ENCODE measurements at places on chromosomes 2 and 18.

- DNase-seq, result no peak
Measured at GRCh38 chr2:142165790-142166189, 35.0 kb upstream of the LRP1B start.

DNA sequence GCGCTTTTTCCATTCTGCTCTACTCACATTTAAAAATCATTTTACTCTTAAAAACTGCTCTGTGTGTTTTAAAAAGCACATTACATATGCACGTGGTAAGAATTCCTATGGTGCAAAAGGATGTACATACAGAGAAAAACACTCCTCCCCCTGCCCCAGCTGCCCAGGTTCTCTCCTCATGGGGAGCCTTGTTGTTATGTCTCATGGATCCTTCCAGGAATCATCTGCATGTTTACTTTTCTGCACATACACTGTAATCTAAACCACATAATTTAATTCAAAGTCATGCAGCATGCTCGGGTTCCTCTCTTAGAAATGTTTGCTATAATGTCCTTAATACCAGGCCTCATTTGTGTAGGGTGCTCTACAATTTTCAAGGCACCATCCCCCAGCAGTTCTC lies 243.3 kb downstream of the LOXHD1 start:
- no peak for DNase-seq

DNA sequence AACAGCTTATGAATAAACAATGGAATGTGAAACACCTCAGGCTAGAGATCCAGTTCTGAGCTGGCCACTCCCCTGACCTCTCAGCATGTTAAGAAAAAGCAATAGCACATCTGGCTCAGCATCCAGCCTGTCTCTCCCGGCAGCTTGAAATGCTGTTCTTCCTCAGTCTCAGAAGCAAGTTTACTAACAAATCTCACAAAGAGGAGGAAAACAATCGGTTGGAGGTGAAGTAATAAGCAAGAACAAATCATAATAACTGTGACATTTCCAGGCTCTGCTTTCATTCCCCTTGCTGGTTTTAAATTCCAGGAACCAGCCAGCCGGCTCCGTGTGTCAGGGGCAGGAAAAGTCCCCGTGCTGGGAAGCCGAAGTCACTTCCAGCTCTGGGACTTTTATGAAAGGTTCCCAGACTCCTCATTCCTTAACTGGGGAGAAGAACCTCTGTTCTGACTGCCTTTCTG lies 133.9 kb upstream of the ARL4C start:
- no peak for DNase-seq

DNA sequence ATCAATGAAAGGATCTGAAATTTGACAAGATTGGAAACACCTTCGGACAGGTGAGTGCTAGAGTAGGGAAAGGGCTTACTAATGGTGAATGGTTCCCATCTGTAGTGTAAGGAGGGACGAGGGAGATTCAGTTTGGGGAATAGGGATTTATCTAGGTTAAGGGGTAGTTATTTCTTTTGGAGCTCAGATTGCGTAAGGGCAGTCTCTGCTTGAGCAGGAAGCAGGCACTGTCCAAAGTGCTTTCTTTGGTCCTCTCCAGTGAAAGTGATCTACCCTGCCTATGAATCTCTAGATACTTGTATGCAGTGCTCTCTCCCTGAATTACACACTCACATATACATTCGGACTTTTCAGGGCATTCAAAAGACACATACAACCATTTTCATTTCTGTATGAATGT lies 272.9 kb upstream of the FIGN start:
- DNase-seq, result no peak

DNA sequence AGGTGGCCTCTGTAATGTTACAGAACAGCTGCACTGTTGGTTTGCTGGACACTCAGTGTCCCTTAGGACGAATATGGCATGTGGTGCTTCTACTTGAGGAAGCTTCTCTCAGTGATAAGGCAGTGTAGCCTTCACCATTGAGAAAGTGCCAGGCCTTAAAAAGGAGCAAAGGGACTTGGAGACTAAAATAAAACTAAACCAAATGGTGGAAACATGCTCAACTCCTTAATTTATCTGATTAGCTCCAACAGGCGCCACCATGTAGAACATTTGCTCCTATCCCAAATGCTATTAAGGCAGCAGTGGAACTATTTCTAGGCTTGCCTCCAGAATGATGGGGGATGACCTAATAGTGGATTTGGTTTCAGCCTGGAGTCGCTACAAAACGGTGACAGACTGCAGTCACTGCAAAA lies 77.5 kb upstream of the MYL1 start:
- DNase-seq, result no peak

DNA sequence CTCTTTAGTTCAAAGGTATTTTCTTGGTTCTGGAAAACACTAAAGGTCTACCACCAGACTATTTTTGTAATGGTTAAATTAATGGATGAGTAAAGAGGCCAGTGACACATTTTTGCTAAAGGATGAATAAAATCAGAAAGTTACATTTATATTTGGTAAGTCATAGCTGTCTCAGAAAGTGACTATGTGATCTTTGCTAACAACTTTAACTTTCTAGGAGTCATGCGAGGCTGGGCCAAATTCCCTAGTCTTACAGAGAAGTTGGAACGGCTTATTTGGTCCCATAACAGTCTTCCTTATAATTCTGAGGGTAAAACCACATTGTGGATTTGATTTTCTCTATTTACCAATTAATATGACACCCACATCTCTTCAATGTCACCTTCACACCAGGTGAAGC lies 198.1 kb downstream of the PDE1A start:
- DNase-seq, result no peak

- no peak for DNase-seq
Measured at GRCh38 chr2:232420463-232421188, 14.0 kb downstream of the ALPG start.

DNA sequence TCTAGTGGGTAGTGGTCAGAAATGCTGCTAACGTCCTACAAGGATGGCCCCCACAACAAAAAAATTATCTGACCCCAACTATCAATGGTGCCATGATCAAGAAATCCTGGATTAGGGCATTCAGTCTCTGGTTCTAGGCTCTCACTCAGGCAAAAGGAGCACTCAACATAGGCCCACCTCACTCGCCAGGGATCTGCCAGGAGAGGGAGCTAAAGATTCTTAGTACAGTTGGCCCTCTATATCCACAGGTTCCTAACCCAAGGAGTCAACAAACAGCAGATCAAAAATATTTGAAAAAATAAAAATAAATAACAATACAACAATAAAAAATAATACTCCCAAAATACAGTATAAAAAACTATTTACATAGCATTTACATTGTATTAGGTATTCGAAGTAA lies 10.0 kb downstream of the SLC4A5 start:
- DNase-seq, result no peak
